ENCODE measurements at places on chromosomes 3 and 15. TPM values are rescaled to one million over a fixed set of nuclear protein-coding genes. Genes with fewer than 3 reads are reported as not detected.

- DNase-seq: no peak
Observed at GRCh38 chr3:9022305-9023225, 59.3 kb upstream of the RAD18 start.

- no peak for DNase-seq
Observed at GRCh38 chr15:69926721-69927120, 171.0 kb downstream of the TLE3 start.

DNA sequence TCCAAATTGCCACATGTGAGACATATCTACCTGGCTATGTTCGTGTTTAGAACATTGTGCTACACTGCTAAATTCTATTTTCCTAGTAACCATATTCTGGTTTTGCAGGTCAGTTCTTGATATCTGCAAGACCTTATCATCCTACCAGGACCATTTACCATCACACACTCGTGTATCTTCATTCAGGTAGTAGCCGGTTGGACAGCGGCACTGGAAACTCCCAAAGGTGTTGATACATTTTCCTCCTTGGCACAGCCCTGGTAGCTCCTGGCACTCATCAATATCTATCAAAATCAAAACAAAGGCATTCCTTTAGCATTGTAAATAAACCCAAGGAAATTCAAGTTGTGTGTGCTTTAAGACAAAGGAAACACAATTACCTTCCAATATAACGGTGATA is 134.2 kb downstream of the DUT start:
- no peak for DNase-seq

- DNase-seq: no peak
Observed at GRCh38 chr15:27645672-27646071, 453.4 kb downstream of the OCA2 start.

DNA sequence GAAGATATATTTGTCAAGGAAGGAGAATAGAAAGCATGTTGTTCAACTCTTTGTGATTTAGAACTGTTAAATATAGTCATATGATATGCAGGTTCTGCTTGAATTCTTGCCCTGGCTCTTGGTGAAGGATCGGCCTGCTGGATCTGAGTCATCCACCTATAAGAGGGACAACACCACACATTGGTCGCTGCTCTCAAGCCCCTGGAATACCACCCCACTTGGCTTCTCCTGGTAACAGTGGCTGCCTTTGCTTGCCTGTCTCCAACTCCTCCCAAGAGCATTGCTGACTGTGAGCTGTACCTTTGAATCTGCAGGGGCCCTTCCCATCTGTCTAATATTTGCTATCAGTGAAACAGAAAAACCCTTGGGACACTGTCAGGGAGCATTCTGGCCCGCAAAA is 78.9 kb upstream of the DGKG start:
- DNase-seq: no peak

DNA sequence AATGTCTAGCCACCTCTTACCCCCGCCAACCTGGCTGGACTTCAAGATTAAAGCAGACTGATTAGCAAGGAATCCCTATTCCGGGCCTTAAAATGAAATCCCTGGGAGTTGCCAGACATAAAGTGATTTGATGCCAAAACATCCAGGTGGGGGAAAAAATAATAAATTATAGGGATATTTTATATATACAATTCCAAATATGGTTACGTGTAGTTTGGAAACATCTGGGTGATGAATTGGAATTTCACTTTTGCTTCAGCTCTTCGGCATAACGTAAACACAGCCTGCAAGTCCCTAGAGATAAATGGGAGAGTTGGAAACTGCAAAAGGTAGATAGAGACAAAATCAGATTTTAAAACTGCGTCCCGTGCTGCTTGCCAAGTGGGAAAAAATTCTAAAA is 545.5 kb upstream of the MDFIC2 start:
- DNase-seq: no peak

GRCh38 chr3:83946554-83946953 is 1012.2 kb upstream of the CADM2 start:
- DNase-seq: peak; percentile 53

- no peak for DNase-seq
Observed at GRCh38 chr3:10977892-10978510, 14.5 kb upstream of the SLC6A1 start.

Gene SAMMSON
- total RNA-seq: 0.12 TPM

DNA sequence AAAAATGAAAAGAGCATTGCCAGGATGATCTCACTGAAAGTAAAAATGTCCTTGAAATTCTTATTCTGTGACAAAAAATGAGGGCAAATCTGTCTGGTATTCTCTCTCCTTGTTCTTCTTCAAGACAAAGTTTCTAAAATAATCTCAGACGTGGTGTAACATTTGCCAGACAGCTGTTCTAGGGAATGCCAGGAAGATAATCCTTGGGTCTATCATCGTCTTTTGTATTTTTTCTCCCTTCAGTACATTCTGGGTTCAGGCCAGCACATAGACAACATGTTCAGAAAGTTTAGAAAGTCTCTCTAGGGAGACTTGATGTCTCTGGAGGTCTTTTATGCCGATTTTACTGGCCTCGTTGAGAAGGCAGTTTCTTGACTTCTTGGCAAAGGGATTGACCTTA is 121.2 kb upstream of the HES1 start:
- DNase-seq: no peak

GRCh38 chr3:106824856-106825255 is 552.4 kb upstream of the CCDC54 start:
- peak; percentile 46 for DNase-seq

GRCh38 chr3:149534671-149535332 is 60.3 kb downstream of the TM4SF4 start:
- DNase-seq: peak; percentile 86

Gene ARHGAP11A
- 47.3 TPM for total RNA-seq

Gene CNTN3
- total RNA-seq: not detected

Gene COL7A1
- total RNA-seq: 128 TPM

Gene NPAP1
- total RNA-seq: not detected

- no peak for DNase-seq
Observed at GRCh38 chr3:57199895-57200297, at the start of gene HESX1. Gene HESX1, minus strand, starts transcription at chr3:57199978. Its CDS starts 60 bp downstream, at chr3:57199918.

DNA sequence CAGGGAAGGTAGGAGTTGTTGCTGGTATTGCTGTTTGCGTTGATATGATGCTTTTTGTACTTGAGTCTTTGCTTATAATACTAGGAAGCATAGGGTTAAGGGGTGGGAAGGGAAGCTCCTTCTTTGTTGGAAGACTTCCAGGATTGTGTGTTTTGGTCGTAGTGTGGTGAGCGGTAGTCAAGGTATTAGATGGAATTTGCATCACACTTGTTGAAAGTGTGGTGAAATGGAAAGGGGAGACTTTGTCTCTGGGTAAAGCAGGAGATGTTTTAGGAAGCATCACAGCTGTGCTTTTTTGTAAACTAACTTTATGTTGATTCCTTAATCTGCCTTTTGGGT is 14.9 kb downstream of the IGSF10 start:
- no peak for DNase-seq

Gene CACNA2D2
- 0.22 TPM for total RNA-seq

DNA sequence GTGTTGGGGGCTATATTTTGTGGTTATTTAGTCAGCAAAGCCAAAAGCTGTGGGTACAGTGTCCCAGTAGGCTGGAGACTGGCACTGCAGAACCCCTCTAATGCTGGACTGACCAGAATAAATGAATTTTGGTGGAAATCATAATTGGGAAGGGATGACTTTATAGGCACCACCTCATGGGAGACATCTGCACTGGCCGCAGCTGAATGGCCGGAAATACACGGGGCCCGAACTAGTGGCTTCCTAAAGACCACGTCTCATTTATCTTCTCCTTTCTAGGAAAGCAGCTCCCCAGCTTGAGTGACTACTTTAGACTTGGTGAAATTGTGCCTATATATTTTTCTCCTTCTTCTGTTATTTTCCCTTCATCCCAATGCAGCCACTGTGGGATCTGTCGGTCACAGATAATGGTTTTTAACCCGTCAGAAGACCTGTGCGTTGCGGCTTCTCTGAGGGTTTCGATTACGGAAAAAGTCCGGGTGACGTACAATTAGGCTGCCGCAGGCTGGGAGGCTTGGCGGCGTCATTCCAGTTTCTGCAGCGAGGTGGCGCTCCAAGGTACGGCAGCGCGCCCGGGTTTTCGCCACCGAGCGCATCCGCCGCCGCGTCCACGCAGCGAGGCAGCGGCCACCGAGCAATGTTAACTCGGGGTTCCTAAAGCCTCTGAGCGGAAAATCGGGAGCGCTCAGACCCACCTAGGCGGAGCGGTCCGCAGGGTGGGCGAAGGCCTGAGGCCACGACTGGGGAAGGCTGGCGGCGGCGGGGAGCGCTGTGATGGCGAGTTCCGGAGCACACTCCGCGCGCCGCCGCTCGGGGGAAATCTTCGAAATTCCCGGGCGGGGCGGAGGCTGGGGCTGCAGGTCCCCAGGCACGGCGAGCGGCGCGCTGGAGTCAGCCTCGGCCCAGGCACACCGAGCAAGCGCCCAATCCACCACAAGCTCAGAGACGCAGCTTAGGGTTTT is 26.3 kb downstream of the NR2F2 start:
- peak; percentile 49 for DNase-seq

- DNase-seq: peak; percentile 29
Observed at GRCh38 chr3:136960838-136961836, 3.4 kb downstream of the IL20RB start.

GRCh38 chr3:188154809-188155574 is 1.0 kb downstream of the LPP start:
- no peak for DNase-seq

Gene MKRN3
- total RNA-seq: 11.1 TPM

DNA sequence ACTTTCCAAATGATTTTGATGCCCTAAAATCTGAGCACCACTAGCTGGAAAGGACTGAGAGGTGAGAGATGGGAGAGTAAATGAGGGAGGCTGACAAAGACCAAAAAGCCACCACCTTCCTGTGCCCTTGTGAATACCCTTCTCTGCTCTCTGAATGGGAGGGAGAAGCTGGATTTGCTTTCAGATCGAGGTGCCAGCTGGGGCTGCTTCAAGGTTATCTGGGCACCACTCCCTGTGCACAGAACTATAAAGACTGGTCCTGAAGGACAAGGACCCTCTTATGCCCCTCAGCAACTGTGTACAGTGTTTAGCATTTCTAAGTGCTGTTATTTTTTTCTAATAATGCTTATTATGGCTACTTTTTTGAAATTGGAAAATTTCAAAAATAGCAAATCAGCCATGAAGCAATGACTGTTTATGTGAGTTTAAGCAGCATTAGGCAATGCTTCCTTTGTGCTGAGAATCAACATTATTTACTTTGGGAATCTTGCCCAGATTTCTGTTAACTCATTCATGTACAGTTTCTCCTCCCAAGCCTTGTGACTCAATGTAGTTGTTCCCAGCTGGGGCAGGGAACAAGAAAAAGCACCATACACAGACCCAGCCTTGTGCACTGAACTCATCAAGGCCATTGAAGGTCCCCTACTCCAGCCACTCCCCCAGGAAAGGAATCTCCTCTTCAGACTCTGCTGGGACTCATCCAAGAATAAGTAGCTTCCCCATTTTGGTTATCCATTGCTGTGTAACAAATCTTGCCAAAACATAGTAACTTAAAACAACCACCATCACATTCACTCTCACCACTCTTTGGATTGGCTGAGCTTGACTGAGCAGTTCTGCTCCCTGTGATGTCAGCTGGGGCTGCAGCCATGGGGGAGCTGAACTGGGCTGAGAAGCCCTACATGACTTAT is 37.3 kb upstream of the CDV3 start:
- peak; percentile 84 for DNase-seq

DNA sequence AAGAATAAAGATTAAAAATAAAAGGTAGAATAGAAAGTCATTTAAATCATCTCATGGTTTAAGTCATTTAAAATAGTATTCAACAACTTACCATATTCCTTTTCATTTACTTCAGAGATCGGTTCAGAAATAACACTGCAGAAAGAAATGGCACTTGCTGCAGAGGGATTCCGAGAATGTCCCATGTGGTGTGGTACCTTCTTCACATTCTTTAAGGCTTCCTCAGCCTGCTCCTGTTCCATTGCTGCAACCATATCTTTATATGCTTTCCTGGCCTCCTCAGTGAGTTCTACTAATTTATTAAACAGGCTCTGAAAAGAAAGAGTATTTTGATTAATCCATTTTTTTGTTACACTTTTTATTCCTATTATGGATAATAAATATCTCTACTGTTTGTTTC is 32.6 kb upstream of the SHC4 start:
- DNase-seq: no peak

DNA sequence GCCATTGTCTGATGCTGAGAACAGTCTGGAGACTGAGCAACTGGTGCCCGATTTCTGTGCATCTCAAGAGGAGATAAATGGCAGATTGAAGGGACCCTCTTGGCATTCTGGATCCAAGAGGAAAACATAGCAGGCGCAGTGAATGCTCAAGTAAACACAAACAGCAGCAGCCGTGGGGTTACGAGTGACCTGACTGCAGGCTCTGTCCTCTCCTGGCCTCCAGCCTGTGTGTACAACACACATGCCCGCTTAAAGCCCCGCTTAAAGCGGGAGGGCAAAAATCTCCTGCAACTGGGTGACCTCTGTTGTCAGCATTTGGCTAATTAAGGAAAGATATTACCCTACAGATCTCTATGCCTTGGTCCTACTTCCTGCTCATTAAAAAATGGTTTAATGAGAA is 120.5 kb downstream of the GREM1 start:
- DNase-seq: peak; percentile 16

GRCh38 chr3:127307916-127308315 is 20.1 kb upstream of the PRR20G start:
- no peak for DNase-seq
